ENCODE measurements at places on chromosomes 5 and 9.

- DNase-seq, result peak; percentile 21
These were observed 24.2 kb downstream of the PCDHGC5 start for GRCh38 chr5:141512911-141513626.

GRCh38 chr5:151490627-151491026 is 43.2 kb downstream of the SLC36A1 start:
- no peak for DNase-seq

DNA sequence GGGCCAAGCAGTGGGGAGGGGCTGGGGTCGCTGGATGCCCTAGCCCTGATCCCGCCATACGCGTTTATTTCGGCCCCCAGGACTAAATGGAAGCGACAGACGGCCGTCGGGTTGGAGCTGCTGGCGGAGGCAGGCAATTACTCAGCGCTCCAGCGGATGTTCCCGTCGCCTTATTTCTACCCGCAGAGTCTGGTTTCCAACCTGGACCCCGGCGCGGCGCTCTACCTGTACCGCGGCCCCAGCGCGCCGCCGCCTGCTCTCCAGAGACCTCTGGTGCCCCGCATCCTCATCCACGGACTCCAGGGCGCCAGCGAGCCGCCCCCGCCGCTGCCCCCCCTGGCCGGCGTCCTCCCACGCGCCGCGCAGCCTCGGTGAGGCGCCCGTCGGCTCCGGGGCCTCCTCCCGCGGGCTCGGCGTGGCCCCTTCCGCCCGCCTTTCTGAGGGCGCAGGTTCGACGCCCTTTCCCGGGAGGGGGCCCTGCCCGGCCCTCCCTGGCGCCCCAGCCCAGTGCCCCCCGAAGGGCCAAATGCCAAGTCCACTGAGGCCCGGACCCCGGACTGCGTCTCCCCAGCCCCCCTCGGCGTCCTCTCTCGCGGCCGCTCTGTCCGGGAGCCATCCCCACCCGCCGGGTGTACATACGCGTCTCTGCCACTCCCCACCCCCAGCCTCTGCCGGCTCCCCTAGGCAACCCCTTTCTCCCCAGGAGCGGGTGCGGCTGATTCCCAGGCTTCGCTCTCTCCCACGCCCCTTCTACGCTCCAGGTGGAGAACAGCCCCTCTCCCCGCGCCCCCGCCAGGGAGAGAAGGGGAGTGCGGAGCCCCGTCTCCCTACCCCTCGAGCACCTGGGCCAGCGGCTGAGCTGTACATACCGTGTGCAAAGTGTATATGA is 7.0 kb downstream of the BARHL1 start:
- DNase-seq, result no peak

DNA sequence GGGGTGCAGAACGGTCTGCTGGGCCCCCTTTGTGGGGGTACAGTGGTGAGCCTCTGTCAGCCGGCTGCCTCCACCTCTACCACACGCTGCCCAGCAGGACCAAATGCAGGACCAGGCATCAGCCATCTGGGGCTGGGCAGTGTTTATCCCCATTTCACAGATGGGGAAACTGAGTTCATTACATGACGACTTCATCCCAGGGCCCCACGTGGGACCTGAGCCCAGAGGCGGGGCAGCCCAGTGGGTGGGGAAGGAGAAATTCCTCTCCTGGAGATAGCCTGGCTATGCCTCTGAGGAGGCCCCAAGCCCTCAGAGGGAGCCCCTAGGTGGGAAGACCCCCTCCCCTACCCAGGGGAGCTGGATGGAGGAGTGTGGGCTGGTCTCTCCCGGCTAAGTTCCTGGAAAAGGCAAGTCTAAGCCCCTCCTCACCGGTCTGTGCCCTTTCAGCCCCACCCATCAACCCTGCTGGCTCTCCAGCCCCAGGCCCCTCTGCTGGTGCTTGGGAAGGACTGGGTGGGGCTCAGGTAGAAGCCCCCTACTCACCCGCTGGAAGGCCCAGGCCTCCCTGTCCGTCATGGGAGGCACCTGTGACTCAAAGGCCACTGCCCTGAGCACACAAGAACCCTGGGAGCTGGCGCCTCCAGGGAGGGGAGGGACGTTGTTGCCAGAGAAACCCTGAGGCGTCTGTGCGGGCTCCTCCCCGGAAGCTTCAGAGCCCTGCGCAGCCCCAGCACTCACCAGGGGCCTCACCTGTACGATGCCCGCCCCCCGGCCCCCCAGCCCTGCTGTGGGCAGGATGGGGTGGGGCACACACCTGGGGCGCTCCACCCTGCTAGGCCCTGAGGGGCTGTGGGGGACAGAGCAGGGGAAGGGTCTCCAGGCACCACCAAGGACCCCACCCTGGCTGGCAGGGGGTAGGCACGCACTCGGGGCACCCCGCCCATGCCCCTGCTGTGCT is 7.4 kb upstream of the CCDC187 start:
- DNase-seq, result peak; percentile 45

DNA sequence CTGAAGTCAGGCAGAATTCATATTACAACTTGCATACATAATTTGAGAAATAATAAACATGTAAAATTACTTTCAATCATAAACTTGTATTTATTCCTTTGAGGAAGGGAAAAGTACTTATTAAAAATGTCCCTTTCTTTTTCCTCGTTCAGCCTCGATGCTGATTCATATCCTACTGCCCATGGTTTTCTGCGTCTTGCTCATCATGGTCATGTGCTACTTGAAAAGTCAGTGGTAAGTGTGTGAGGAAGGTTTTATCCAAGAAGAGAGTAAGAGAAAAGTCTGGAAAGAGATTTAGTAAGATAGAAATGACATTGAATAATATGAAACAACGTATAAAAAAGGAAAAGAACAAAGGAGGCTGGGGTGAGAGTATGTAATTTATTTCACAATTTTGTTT is 85.9 kb downstream of the OSMR start:
- DNase-seq, result no peak

DNA sequence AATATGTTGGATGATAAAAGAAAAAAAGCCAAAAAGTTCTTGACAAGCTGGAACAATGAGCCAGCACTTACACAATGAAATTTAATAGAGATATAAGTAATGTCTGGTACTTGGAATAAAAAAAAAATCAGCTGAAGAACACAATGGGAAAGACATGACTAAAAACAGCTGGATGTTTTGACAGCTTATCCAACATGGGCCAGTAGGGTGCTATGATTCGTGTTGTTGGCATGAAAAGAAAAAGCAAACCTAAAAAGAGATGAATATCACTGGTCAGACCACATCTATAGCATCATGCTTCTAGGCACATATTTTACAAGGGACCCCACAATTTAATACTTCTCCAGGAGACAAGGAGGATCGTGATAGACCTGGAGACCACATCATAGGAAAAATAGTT is 175.3 kb downstream of the ARL15 start:
- DNase-seq, result no peak

DNA sequence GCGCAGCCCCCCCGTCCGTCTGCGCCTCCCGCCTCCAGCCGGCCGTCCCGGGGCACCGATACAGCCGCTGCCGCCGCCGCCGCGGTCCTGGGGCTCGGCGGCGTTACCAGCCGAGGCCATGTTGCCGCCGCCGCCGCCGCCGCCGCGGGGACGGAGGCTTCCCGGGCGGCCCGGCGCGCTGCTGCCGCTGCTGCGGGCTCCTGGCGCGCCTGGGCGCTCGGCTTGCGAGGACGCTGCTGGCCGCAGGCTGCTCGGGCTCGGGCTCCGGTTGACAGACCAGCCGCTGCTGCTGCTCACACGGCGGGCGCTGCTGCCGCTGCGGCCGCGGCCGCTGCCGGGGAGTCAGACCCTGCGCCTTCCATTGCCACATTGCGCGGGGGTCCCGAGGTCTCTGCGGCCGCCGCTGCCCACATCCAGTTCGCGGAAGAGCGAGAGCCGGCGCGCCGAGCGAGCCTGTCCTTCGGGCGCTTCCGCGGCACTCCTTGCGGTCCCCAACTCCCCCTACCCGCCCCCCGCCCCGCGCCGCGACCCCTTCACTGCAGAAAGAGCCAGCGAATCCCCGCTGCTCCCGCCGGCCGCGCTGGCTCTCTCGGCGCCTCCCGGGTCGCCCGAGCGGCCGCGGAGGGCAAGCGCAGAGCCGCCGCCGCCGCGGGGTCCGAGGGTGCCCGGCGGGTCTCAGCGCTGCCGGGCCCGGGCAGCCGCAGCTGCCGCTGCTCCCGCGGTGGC is 8.4 kb downstream of the PTCH1 start:
- DNase-seq, result no peak

DNA sequence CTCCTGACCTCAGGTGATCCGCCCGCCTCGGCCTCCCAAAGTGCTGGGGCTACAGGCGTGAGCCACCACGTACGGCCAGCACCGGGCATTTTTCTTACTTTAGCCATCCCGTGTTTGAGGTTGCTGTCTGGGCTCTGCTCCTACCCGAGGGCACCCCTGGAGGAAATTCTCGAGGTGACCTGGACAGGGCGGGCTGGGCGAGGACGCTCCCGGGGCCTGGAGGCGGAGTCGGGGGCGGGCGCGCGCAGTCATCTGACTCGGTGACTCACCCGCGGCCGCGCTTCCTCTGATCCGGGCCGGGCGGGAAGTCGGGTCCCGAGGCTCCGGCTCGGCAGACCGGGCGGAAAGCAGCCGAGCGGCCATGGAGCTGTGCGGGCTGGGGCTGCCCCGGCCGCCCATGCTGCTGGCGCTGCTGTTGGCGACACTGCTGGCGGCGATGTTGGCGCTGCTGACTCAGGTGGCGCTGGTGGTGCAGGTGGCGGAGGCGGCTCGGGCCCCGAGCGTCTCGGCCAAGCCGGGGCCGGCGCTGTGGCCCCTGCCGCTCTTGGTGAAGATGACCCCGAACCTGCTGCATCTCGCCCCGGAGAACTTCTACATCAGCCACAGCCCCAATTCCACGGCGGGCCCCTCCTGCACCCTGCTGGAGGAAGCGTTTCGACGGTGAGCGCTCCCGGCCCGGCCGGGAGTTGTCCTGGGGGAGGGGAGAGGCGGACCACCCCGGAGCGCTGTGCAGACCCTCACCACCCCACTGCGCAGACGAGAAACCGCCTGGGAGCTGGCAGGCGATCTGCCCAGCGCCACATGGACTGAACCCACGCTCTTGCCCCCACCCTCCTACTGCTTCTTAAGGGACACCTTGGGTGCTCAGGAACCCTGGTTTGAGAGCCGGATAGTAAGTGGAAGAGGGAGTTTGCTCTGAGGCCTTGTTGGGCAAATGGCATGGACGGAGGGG is at the start of gene HEXB:
TSS of gene HEXB (plus strand) at position 334 of the 952 bp plus-strand sequence. CDS start at position 362, 28 bp downstream.
- peak; percentile 20 for DNase-seq

GRCh38 chr9:124771867-124772679 is 962 bp upstream of the NR6A1 start:
- DNase-seq, result peak; percentile 44

DNA sequence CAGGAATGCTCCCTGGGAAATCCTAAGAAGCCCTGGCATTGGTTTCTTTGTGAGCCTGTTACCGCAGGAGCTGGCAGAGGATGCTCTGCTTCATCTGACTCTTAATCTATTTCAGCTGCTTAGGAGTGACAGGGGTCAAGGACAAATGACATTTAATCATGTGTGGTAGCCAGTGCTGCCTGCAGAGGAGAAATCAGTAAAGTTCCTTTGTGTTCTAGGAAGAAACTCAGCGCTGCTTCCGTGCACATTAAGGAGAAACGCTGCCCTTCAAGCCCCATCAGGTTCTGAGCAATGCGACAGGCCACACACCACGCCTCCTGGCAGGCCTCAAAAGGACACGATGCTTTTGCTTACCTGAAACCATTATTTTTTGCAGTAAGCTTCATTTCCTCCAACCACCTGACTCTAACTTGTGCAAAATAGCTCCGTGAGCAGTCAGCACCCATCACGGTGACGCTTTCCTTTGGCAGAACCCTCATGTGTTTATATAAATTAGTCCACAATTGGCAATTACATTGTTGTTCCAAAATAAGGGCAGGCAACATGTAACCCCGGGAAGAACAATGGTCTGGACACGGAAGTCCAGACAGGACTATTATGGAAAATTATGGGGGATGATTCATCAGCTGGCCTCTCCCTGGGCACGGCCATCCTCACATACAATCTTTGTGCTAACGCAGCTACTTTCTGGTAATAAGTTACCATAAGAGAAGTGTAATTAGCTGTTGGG is 387.9 kb upstream of the DAP start:
- no peak for DNase-seq

DNA sequence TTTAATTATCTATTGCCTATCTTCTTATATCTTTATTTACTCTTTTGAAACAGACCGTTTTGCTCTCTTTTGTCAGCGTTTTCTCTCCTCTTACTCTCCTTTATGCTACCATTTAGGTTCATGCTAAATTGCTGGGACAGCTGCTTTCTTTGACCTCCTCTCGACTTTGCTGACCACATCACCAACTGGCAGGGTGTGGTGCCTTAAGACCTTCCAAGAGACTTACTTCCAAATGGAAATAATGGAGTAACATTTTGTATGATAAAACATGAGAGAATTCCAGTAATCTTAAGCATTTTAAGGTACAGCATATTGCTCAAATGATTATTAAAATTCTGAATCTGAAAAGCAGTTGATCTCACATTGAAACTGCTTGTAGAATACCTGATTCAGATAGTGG is 71.5 kb upstream of the MEF2C start:
- no peak for DNase-seq

DNA sequence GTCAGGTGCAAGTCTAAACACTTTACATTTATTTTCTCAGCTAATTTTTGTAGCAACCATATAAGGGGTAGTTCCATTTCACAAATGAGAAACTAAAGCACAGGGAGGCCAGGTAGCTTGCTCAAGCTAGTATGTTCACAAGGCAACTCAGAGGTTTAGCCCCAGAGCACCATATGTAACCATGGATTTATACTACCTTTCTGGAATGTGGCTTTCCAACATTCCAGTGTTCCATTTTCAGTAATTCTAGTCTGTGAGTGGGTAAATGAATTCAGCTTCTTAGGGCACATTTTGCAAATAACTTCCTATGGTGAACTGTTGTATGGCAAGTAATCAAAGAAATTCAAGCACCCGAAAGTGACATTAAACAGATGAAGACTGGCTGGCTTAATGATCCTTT is 25.0 kb upstream of the CAST start:
- no peak for DNase-seq
